ENCODE measurements at places on chromosomes 3 and 15. TPM values are rescaled to one million over a fixed set of nuclear protein-coding genes. Genes with fewer than 3 reads are reported as not detected.

The CCDC39 gene
- not detected for total RNA-seq

The CKMT1A gene
- total RNA-seq: 89.3 TPM

The HAUS2 gene
- 35.3 TPM for total RNA-seq

The EAF1 gene
- total RNA-seq: 20.4 TPM

The IMPG2 gene
- 0.04 TPM for total RNA-seq

The PLSCR1 gene
- total RNA-seq: 88.0 TPM

The CELSR3 gene
- total RNA-seq: 1.0 TPM

The LRRC3B gene
- not detected for total RNA-seq

The ARRDC4 gene
- total RNA-seq: 19.6 TPM

The CPLX3 gene
- not detected for total RNA-seq

The MUSTN1 gene
- 1.6 TPM for total RNA-seq

The ADAMTS17 gene
- 0.86 TPM for total RNA-seq

The MST1 gene
- 2.4 TPM for total RNA-seq

The RPL39L gene
- 74.9 TPM for total RNA-seq

The APBA2 gene
- 6.6 TPM for total RNA-seq

The ITIH1 gene
- not detected for total RNA-seq

The GPR149 gene
- total RNA-seq: not detected

The PLIN1 gene
- total RNA-seq: 0.08 TPM

The RAD51 gene
- 15.0 TPM for total RNA-seq

The COMMD4 gene
- total RNA-seq: 76.2 TPM

The ITGB5 gene
- total RNA-seq: 92.5 TPM

The TRH gene
- not detected for total RNA-seq

The GOLGA8G gene
- total RNA-seq: not detected

The TMEM41A gene
- total RNA-seq: 13.7 TPM

The CHST2 gene
- 9.5 TPM for total RNA-seq

The C15orf61 gene
- total RNA-seq: 5.2 TPM

The ATP2B2 gene
- total RNA-seq: not detected

The ST3GAL6 gene
- total RNA-seq: 10.8 TPM

The GOLGA8H gene
- total RNA-seq: 0.08 TPM

The ZFAND6 gene
- 80.9 TPM for total RNA-seq

The CLDN18 gene
- not detected for total RNA-seq

The MYO5A gene
- total RNA-seq: 36.5 TPM

The CCDC191 gene
- 0.91 TPM for total RNA-seq

The TMEM62 gene
- 12.9 TPM for total RNA-seq

The CGNL1 gene
- total RNA-seq: under 0.01 TPM

The AADACL2 gene
- not detected for total RNA-seq

The CPA3 gene
- total RNA-seq: not detected

The CAPN3 gene
- total RNA-seq: 1.6 TPM

The TGM5 gene
- 0.16 TPM for total RNA-seq

The ZIC1 gene
- 1.2 TPM for total RNA-seq

The GFM1 gene
- total RNA-seq: 28.6 TPM

The SLC22A13 gene
- total RNA-seq: not detected

The SGO1 gene
- total RNA-seq: 2.7 TPM

The BSN gene
- under 0.01 TPM for total RNA-seq

The TIMP4 gene
- total RNA-seq: 0.08 TPM

The BTBD1 gene
- 54.1 TPM for total RNA-seq

The CTDSPL gene
- 39.4 TPM for total RNA-seq

The NRROS gene
- total RNA-seq: under 0.01 TPM

The ARHGEF26 gene
- 2.0 TPM for total RNA-seq

The COL8A1 gene
- 56.4 TPM for total RNA-seq

The A4GNT gene
- total RNA-seq: not detected

The SCAANT1 gene
- total RNA-seq: not detected

The SERPINI2 gene
- total RNA-seq: not detected

The GLDN gene
- not detected for total RNA-seq

The WDR93 gene
- not detected for total RNA-seq

Measured in hair follicular keratinocyte (primary cell).